ENCODE measurements at places on chromosomes 4 and X. TPM values are rescaled to one million over a fixed set of nuclear protein-coding genes. Genes with fewer than 3 reads are reported as not detected.
A peak's percentile ranks its signal among the peaks of the same experiment; 100 is the strongest.

FUNDC2 gene
- total RNA-seq = 46.6 TPM

CLDN2 gene
- not detected for total RNA-seq

NDST3 gene
- total RNA-seq = not detected

PNCK gene
- total RNA-seq = 0.29 TPM

TRAM1L1 gene
- total RNA-seq = 4.3 TPM

GRPEL1 gene
- 21.0 TPM for total RNA-seq

- peaks cover 7% of the 10 kb centered on the region for H3K4me1 ChIP-seq
- H3K4me3 ChIP-seq = no peak overlapping the region
- no peak overlapping the region for H3K27ac ChIP-seq
- H3K36me3 ChIP-seq = peaks cover 7% of the 10 kb centered on the region
These were observed 83.8 kb upstream of the UCP1 start for GRCh38 chr4:140652601-140653000.

DNA sequence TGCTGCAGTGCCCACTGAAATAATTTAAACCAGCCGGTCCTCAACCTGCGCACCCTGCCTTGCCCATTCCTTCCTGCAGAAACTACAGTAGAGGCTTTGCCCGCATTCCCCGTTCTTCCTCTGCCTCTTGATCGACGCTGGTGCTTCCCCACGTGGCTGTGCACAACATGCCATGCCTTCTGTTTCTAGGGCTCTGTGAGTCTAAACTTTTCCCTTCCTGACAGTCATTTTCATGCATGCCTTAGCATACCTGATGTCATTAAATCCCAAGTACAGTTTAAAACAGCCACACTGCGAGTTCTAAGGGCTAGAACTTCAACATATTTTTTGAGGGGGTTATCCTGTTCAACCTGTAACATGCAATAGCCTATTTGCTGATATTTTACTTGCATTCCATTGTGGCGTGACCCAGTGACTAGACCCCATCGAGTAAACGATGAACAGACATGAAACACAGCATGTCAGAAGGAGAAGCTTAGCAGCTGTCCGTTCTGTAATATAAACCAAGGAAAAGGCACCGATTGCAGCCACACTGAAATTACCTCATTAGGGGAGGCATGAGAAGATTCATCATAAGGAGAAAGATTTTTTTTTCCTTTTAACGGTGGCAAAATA, 232.5 kb downstream of the ARHGAP10 start:
- DNase-seq = no peak
- H3K4me1 ChIP-seq = no peaks in the 10 kb centered on the region
- H3K4me3 ChIP-seq = no peak overlapping the region
- no peak overlapping the region for H3K27ac ChIP-seq
- no peaks in the 10 kb centered on the region for H3K27me3 ChIP-seq
- peaks cover 5% of the 10 kb centered on the region for H3K36me3 ChIP-seq

GRCh38 chrX:34877436-34877835, 65.2 kb upstream of the FAM47B start:
- H3K4me1 ChIP-seq = peaks cover 22% of the 10 kb centered on the region
- no peak overlapping the region for H3K4me3 ChIP-seq
- peak overlapping the region; percentile 23 for H3K27ac ChIP-seq

GRCh38 chr4:24464566-24464965, 119.8 kb downstream of the DHX15 start:
- H3K4me1 ChIP-seq = peaks cover 2% of the 10 kb centered on the region
- no peak overlapping the region for H3K27ac ChIP-seq
- no peak for DNase-seq
- no peak overlapping the region for H3K4me3 ChIP-seq
- no peaks in the 10 kb centered on the region for H3K36me3 ChIP-seq
- peaks cover 37% of the 10 kb centered on the region for H3K27me3 ChIP-seq

DNA sequence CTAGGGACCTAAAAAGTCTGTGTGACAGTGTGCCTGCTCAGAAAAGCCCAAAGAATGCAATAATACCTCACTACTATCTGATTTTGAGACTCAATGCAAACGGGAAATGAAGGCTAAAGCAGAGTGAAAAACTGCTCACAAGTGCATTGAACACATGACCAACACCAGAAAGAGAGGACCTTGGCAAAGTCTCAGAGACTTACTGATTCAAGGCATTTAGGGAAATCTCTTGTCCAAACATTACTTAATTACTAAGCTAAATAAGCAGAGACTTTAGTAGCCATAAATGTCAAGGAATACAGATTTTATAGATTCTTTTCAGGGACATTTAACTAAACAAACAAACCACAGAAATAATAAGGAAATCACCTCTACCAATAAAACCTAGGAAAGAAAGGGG, 916.0 kb downstream of the FSTL5 start:
- no peaks in the 10 kb centered on the region for H3K27me3 ChIP-seq
- H3K4me3 ChIP-seq = no peak overlapping the region
- no peak overlapping the region for H3K27ac ChIP-seq
- no peak for DNase-seq
- H3K36me3 ChIP-seq = no peaks in the 10 kb centered on the region
- H3K4me1 ChIP-seq = no peaks in the 10 kb centered on the region

- H3K36me3 ChIP-seq = no peaks in the 10 kb centered on the region
- DNase-seq = peak; percentile 55
- H3K4me1 ChIP-seq = no peaks in the 10 kb centered on the region
- no peak overlapping the region for H3K4me3 ChIP-seq
- no peak overlapping the region for H3K27ac ChIP-seq
These were observed 72.0 kb upstream of the PJA1 start for GRCh38 chrX:69237236-69237635.

DNA sequence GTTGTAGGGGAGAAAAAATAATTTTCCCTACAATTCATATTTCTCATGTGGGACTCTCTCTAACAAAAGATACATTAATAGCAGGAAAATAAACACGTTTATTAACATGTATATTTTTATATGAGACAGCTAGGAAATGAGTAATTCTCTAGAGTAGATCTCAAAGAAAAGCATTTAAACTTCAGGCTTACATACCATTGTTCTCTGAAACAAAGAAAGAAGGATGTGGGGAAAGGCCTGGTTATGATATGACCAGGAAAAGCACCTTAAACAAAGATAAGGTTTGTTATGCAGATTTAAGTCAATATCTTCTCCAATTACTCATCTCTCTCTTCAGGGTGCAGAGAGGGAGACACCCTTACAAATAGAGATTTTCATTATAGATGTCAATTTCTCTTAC, 131.3 kb downstream of the SLC7A11 start:
- H3K36me3 ChIP-seq = no peaks in the 10 kb centered on the region
- no peak overlapping the region for H3K27ac ChIP-seq
- DNase-seq = no peak
- no peaks in the 10 kb centered on the region for H3K27me3 ChIP-seq

- H3K27me3 ChIP-seq = peaks cover 13% of the 10 kb centered on the region
- no peaks in the 10 kb centered on the region for H3K36me3 ChIP-seq
- H3K27ac ChIP-seq = no peak overlapping the region
- peak; percentile 32 for DNase-seq
These were observed 203.8 kb upstream of the PSAPL1 start for GRCh38 chr4:7638489-7638888.

- no peak overlapping the region for H3K27ac ChIP-seq
- no peaks in the 10 kb centered on the region for H3K4me1 ChIP-seq
- no peak overlapping the region for H3K4me3 ChIP-seq
- no peak for DNase-seq
- H3K27me3 ChIP-seq = no peaks in the 10 kb centered on the region
These were observed 55.3 kb downstream of the TMPRSS11F start for GRCh38 chr4:68074397-68074796.

DNA sequence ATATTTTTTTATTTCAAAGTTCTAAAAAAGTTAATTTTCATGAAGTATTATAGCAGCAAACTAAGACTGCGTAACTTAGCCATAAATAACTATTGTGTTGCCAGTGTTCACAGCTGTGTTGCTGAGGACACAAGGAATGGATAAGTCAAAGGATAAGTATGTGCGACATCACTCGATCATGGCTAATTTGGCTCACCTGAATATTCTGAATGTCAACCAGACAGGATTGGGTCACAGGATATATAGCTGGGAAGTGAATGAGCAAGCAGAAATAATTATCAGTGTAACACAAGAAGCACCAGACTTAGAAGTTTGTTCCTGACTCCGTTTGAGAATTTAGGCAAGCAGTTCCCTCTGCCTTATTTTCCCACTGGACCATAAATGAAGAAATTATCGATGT, 33.9 kb downstream of the PRDM8 start:
- peaks cover 39% of the 10 kb centered on the region for H3K4me1 ChIP-seq
- no peaks in the 10 kb centered on the region for H3K36me3 ChIP-seq
- H3K27ac ChIP-seq = peak overlapping the region; percentile 95
- H3K27me3 ChIP-seq = no peaks in the 10 kb centered on the region
- no peak for DNase-seq

DNA sequence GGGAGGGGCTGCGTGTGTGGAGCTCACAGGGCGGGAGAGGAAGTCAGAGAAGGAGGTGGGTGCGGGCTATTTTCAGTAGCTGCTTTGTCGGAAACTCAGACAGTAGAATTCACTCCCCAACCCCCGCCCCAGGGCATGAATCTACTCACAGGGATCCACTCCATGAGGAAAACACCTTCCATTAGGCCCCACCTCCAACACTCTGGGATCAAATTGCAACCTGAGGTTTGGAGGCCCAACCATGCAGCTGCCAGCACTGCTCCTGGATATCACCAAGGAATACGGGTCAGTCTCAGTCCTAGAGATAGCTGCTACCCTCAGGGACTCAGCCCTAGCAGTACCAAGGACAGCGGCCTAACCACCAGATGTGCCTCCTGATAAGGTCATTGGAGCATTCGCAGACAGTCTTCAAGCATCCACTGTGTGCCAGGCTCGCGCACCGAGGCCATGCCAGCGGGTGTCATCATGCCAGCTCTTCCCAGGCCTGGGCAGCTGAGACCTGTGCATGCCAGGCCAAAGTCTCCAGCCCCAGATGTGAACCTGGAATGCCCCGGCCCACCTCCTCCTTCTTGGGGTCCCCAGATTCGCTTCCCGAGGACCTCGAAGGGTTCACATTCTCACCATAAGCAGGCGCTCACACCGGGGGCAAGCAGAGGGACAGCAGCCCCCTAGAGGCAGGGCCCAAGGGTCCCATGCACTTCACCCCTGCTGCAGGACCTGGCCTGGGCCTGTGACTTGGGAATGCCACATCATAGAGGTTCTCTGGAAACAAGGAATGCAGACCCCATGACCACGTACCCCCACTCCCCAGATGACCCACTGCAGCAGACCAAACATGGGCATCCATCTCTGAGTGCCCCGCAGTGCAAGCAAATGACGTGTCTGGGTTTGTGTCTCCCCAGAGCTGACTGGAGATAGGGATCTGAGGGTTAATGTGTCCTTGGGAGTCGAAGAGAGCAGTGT, 102.3 kb downstream of the ADRA2C start:
- DNase-seq = peak; percentile 93
- H3K27ac ChIP-seq = no peak overlapping the region
- no peaks in the 10 kb centered on the region for H3K4me1 ChIP-seq

GRCh38 chr4:1910643-1911042, 39.5 kb downstream of the NSD2 start:
- H3K27ac ChIP-seq = no peak overlapping the region
- no peak overlapping the region for H3K4me3 ChIP-seq
- peaks cover 17% of the 10 kb centered on the region for H3K36me3 ChIP-seq
- DNase-seq = peak; percentile 79

- no peak overlapping the region for H3K4me3 ChIP-seq
- no peaks in the 10 kb centered on the region for H3K36me3 ChIP-seq
- no peaks in the 10 kb centered on the region for H3K27me3 ChIP-seq
- DNase-seq = peak; percentile 82
- no peak overlapping the region for H3K27ac ChIP-seq
These were observed 15.6 kb upstream of the LAP3 start for GRCh38 chr4:17561195-17561909.

DNA sequence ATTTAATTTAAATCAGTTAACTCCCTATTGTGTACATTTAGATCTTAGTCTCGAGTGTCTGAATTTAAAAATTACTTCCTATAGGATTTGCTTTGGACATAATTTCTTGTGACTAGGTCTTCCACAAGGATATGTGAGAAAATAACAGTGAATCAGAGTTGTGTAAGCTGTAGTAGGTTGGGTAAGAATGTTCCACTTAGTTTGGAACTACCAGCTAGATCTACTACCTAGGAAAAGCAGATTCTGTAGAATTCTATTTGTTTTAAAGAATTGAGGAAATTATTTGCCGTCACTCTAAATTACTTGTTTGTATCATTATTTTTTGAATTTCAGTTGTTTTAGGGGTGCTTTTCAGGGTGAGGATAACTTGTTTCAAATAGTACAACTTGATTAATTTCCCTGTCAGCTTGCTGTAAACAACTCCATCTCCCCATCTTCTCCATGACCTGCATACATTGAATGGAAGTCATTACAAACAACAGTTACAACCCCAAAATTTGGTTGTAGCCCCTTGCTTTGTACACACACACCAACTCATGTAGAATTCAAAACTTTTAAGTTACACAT, 1.3 kb downstream of the MTHFD2L start:
- peak overlapping the region; percentile 78 for H3K4me3 ChIP-seq
- peaks cover 22% of the 10 kb centered on the region for H3K4me1 ChIP-seq
- H3K27ac ChIP-seq = peak overlapping the region; percentile 100
- peaks cover 22% of the 10 kb centered on the region for H3K36me3 ChIP-seq

DNA sequence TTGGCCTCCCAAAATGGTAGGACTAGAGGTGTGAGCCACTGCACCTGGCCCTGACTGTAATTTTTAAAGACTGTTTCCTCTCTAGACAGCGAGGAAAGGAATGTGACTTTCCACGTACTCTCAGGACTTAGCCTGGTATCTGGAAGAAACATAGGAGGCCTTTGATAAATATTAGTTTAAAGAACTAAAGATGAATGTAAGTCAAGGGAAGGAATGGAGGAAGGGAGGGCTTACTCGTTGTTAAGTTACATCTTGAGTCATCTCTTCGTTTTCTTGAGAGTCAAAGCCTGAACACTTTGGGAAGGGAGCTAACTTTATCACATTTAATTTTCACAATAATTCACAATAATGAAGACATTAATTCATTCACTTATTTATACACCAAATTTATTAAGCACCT, 7.2 kb upstream of the LNX1 start:
- no peaks in the 10 kb centered on the region for H3K36me3 ChIP-seq
- H3K4me3 ChIP-seq = no peak overlapping the region
- H3K27me3 ChIP-seq = no peaks in the 10 kb centered on the region
- no peak for DNase-seq
- H3K27ac ChIP-seq = no peak overlapping the region

GRCh38 chr4:149801416-149801815, 14.2 kb downstream of the IQCM start:
- DNase-seq = no peak
- H3K27me3 ChIP-seq = no peaks in the 10 kb centered on the region
- no peak overlapping the region for H3K27ac ChIP-seq

GRCh38 chrX:54540289-54540688, 10.3 kb downstream of the GNL3L start:
- H3K27me3 ChIP-seq = no peaks in the 10 kb centered on the region
- H3K4me3 ChIP-seq = no peak overlapping the region
- DNase-seq = peak; percentile 93
- H3K4me1 ChIP-seq = no peaks in the 10 kb centered on the region

DNA sequence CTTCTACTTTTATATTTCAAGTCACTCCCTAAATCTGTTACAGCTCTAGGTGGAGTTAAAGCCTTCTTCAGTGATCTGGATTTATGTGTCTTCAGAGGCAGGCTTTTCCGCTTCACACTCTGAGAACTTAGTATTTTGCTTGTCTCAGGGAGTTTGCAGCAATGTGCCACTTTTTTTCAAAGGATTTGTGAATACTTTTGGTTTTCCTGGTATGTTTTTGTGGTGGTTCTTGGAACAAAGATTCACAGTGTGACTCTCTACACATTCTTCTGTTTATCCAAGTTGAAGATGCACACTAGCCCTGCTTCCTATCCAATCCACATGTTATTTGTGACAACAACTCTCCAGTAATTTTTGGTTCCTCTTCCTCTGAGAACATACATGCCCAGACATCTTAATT, 1253.7 kb downstream of the TECRL start:
- no peak overlapping the region for H3K4me3 ChIP-seq
- no peaks in the 10 kb centered on the region for H3K36me3 ChIP-seq
- no peaks in the 10 kb centered on the region for H3K27me3 ChIP-seq
- no peak overlapping the region for H3K27ac ChIP-seq

- no peak overlapping the region for H3K4me3 ChIP-seq
- H3K27me3 ChIP-seq = no peaks in the 10 kb centered on the region
- H3K36me3 ChIP-seq = no peaks in the 10 kb centered on the region
- H3K27ac ChIP-seq = no peak overlapping the region
These were observed 218.6 kb downstream of the GRID2 start for GRCh38 chr4:92522356-92522755.
